ENCODE measurements at places on chromosomes 6 and 20. TPM values are rescaled to one million over a fixed set of nuclear protein-coding genes. Genes with fewer than 3 reads are reported as not detected.

Gene TNNC2
- 3.8 TPM for total RNA-seq

DNA sequence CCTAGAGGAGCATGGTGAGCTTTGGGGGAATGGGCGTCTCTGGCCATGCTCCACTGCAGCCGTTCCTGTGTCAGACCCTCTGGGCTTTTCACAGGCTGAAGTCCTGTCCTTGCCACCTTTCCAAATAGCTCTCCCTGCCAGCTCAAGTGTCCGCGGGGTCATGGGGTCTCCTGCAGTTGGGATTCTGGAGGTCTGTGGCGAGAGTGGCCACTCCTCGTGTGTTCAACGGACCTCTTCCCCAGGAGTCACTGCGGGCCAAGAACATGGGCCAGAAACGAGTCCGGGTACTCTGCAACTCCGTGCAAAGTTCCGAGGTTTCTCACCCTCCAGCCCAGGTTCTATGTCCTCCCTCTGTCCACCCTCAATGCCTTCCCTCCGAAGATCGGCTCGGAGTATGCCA lies 4.7 kb downstream of the OR2B3 start:
- DNase-seq: no peak

- no peak for DNase-seq
Observed at GRCh38 chr6:25248123-25248522, 31.1 kb upstream of the CARMIL1 start.

GRCh38 chr6:99905209-99906106 lies 88.6 kb downstream of the MCHR2 start:
- DNase-seq: no peak

DNA sequence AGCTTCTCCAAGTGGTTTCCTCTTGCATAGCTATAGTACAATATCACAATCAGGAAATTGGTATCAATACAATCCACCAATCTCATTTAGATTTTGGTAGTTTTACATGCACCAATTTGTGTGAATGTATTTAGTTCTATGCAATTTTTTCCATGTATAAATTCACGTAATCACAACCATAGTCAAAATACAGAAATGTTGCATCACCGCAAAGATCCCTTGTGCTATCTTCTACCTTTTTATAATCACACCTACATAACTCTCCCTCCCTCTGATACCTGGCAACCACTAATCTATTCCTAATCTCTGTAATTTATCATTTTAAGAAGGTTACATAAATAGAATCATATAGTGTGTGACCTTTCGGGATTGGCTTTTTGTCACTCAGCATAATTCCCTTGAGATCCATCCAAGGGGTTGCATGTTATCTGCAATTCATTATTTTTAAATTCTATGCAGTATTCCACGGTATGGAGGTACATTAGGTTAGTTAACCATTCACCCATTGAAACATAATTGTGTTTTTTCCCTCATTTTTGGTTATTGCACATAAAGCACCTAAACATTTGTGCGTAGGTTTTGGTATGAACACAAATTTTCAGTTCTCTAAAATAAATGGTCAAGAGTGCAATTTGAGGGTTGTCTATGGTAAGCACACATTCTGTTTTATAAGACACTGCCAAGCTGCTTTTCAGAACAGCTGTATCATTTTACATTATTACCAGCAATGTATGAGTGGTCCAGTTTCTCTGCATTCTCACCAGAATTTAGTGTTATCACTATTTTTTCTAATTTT lies 95.1 kb upstream of the SLC22A23 start:
- no peak for DNase-seq
